ENCODE measurements at places on chromosomes 2 and 18.

DNA sequence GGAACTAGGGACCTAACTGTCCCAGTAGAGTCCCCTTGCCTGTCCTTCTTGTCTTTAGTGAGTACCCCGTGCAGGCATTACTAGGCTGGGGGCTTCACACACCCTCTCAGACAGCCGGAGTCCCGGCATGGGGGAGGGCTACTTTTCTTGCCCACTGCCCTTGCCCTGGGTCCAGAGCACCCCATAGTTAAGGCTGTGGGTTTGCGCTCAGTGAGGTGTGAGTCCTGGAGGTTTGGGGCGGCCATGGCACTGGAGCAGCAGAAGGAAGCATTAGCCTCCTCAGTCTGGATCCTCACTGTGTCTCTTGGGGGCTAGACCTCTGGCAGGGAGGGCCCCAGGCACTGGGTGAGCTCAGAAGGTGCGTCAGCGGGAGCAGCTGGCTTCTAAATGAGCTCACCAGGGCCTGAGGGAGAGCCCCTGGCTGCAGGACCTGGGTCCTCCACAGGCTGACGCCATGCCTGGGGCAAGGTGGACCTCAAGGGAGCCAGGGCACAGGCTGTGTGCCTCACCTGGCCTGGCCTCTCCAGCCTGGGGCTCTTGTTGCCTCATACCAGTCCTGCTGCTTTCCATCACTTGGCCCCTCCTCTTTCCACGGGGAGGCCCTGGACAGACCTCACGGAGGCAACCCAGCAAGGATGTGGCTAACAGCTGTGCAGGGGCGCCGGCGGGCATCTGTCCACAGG, 27.4 kb downstream of the HS6ST1 start:
- no peak for DNase-seq

DNA sequence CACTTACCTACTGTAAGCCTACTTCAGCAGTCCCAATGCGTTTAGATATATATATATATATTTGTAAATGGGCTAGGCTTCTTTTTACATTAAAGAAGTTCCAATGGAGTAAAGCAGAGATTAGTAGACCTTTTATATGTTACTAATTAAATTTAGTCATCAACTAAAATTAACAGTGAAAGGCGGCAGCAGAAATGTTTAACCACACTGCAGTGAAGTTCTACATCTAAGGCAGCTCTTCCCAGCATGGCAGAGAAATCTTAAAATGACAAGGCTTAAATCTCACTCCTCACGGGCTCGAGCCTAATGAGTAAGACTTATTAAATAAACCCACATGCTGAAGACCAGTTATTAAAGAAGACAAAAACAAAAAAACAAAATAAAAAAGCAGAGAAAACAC, 19.1 kb upstream of the KANSL1L start:
- DNase-seq: no peak

DNA sequence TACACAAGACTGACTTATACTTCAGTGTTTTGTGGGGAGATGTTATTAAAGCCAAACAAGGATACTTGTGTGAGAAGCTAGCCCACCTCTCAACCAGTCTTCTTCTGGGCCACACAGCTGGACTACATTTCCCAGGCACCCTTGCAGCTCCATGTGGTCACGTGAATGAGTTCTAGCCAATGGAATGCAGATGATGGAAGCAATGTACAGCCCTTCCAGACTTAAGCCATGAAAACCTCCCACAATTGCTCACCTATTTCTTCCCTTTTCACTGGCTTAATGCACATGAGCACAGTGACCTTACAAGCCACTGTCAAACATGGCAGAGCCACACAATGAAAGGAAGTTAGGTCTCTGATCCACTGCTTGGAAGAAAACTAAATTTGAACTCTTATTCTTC, 20.4 kb upstream of the FEZ2 start:
- DNase-seq: no peak

- DNase-seq: no peak
Observed at GRCh38 chr18:9092665-9093064, 9.8 kb upstream of the NDUFV2 start.

DNA sequence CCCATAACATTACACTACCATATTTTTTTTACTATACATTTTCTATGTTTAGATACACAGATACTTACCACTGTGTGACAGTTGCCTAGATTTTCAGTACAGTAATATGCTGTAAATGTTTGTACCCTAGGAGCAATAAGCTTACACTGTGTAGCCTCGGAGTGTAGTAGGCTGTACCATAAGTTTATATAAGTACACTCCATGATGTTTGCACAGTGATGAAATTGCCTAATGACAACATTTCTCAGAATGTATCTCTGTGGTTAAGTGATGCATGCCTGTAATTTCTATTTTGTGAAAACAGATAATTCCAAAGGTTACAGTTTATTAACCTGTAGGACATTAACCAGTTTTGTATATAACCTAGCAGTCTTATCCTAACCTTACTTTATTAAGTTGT, 128.1 kb upstream of the RBMS1 start:
- DNase-seq: no peak

GRCh38 chr2:20617081-20617575, 33.8 kb downstream of the HS1BP3 start:
- DNase-seq: peak; percentile 31

- DNase-seq: no peak
Observed at GRCh38 chr18:26267357-26267930, 41.2 kb downstream of the TAF4B start.

DNA sequence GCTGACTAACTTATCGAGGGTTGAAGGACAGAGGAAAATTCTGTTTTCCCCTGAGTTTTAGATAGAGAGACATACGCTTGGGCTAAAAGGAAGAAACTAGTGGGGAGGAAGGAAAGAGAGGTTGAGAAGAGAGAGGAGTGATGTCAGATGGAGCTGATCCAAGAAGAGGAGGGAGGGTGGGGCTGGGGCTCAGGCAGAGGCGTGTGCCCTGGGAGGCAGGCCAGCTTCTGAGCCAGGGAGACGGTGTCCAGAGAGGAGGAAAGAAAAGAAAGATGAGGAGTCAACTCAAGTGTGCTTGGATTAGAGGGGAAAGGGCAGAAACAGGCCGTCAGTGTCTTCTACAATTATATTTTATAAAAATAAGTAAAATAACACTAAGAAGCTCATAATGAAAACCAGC, 56.2 kb downstream of the EMILIN2 start:
- no peak for DNase-seq

DNA sequence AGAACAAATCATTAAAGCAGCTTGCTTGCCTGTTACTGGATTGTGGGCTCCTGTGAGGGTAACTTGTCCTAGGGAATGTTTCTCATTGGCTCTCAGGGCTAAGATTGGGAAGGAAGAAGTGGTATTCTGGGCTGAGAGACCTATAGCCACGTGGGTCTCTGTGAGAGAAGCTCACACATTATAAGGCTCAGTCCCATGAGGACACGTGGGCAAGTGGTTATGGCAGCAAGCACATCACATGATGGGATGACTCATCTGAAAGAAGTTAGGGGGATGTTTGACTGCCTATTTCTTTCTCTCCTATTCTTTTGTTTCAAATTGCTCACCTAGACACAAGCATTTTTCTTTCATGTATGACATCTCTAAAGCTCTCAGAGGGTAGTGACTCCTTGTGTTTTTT, 418.0 kb upstream of the ST6GAL2 start:
- no peak for DNase-seq

DNA sequence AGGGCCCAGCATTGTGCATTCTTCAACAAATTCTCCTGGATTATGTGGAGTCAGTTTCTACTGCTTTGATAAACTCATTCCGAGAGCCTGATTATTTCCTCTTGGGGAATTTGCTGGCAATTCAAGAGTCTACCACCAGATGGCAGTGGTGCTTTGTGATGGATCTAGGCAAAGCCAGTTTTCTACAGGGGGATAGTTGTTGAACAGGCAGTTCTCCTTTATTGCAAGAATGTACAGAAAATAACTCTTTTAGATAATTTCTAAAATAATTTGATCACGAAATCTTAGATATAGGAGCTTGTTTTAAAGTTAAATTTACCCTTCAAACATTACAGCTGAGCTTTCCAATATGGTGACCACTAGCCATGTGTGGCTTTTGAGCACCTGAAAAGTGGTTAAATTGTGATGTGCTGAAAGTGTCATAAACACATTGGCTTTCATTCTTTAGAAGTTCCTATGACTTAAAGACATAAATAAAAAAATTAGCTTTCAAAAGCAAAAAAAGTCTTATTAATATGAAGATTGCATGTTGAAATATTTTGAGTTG, 66.7 kb upstream of the HAAO start:
- DNase-seq: no peak

- DNase-seq: no peak
Observed at GRCh38 chr18:9987345-9987744, 73.5 kb downstream of the VAPA start.

- no peak for DNase-seq
Observed at GRCh38 chr18:9561759-9562158, 52.6 kb downstream of the PPP4R1 start.

GRCh38 chr2:212777020-212777491, 238.5 kb upstream of the ERBB4 start:
- no peak for DNase-seq

DNA sequence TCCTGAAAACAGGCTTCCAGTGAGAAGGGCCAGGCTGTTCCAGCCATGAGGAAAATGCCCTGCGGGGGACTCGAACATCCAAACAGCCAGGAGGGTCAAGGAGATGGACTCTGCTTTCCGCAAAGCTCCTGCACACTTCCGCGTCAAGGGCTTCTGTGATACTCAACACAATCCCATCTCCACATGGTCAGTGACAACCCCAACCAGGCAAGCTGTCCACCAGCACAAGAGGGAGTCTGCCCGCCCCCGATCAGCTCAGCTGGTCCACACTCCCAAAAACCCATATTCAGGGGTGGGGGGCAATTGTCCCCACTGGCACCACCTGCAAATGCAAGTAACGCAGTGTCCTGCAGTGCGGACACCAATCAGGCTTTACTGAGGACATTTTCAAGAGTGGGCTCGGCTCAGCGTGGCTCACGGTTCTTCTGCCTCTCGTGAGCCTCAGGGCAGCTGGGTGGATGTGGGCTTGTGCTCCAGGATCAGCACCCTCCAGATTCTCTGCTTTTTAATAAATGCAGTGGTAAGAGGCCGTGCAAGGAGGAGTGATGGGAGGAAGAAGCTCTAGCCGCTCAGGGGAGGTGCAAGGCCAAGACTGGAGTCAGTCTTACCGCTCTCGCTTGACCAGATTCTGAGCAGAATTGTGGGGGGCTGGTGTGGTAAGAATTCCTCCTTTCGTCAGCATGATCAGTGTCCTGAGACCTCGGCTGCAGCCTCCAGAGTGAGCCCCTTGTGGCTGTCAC, 19.5 kb upstream of the CIDEA start:
- no peak for DNase-seq

DNA sequence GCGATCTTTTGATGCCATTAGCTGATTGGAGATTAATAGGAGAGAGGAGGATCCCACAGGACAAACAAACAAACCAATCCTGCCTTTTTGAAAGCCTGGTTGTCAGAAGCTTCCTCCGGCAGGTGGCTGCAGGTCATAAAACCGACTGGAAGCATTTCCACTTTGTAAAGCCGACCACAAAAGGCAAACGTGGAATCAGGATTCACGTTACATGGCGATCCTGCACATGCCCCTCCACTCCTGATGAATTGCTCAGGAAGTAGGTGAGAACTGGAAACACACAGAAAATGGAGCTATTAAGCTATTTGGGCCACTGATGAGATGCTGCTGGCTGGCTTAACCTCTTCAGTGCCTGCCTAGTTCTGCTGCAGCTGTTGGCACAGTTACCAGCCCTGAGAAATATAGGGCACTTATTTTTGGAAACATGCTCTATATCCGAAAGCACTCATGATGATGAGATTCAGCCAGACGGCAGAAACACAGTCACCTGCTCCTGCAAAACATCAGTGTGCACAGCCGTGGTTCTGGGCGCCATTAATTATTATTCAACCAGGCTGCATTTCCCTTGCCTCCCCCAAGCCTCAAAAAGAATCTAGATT, 110.3 kb upstream of the ST6GAL2 start:
- DNase-seq: peak; percentile 69

- DNase-seq: no peak
Observed at GRCh38 chr2:32249731-32250236, 14.9 kb downstream of the NLRC4 start.

GRCh38 chr2:72846171-72847095, 20.6 kb upstream of the EXOC6B start:
- no peak for DNase-seq

- DNase-seq: no peak
Observed at GRCh38 chr2:172113617-172114016, 10.9 kb upstream of the DLX2 start.

- no peak for DNase-seq
Observed at GRCh38 chr2:212975333-212975732, 176.1 kb downstream of the IKZF2 start.

DNA sequence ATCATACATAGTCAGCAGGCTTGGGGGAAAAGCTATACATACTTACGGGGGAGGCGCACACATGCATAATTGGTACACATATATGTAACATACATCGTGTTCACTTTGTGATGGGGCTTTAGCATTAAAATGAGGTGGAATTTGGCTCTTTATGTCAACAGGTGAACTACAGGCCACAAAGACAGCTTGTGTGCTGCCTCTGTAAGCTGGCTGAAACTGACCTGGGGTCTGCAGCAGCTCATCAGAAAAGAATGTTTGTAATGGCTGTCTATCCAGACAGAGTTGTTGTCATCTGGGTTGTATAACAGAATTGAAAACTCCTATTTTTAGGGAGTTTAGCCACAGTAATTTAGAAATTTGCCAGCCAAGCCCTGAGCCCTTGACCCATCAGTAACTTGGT, 4.7 kb upstream of the KCNG3 start:
- DNase-seq: no peak

Measured in NCI-H510A (cell line).